ENCODE measurements at places on chromosomes 12 and 14.

- DNase-seq, result no peak
Measured at GRCh38 chr12:122355706-122356105, 66.8 kb downstream of the CLIP1 start.

DNA sequence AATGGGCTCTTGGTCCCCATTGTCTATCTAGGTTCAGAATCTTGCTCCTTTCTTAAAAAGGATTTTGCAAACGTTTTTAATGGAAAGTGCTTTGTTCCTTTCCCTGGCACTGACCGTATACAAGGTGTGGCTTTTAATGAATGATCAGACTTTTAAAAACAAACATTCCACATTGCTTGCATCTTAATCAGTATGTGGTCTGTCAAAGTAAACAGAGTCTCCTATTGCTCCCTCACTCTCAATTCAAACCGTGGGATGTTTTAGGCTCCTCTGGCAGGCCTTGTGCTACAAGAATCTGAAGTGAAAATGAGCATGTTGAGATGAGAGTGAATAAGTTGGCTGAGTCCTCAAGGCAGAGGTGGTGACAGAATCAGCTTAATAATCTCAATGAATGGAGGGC, 107.0 kb downstream of the VRK1 start:
- no peak for DNase-seq

DNA sequence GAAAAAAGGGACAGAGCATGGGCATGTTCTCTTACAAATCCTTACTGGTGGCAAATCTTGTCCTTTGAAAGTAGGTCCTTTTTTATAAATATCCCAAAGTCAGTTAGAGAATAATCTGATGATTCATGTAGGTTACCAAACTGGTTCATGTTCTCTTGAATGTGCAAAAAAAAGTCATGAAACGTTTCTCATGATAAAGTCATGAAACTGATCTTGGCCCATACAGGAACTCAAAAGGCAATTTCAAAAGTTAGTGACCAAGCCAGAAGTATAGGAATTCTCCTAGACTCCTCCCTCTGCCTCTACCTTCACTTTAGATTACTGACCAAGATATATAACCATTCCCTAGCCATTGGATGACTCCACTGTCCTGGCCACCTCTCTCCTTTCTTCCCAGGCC, 27.3 kb upstream of the SPTSSA start:
- no peak for DNase-seq

GRCh38 chr12:110829308-110829707, 17.5 kb upstream of the CCDC63 start:
- DNase-seq, result no peak

DNA sequence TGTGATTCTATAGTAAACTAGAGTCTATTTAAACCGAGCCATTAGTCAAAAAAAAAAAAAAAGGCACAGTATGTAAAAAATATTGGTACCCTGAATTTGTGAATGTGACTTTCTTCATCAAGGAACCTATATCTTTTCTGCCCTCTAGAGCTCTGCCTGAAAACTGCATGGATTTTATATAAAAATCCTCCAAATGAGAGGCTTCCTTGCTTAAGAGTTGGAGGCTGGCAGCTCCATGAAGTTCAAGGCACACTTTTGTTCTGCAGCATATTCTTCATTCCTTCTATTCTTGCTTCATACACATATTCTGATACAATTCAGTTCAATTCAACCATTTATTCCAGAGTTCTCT, 23.1 kb upstream of the NKX2-8 start:
- DNase-seq, result no peak

DNA sequence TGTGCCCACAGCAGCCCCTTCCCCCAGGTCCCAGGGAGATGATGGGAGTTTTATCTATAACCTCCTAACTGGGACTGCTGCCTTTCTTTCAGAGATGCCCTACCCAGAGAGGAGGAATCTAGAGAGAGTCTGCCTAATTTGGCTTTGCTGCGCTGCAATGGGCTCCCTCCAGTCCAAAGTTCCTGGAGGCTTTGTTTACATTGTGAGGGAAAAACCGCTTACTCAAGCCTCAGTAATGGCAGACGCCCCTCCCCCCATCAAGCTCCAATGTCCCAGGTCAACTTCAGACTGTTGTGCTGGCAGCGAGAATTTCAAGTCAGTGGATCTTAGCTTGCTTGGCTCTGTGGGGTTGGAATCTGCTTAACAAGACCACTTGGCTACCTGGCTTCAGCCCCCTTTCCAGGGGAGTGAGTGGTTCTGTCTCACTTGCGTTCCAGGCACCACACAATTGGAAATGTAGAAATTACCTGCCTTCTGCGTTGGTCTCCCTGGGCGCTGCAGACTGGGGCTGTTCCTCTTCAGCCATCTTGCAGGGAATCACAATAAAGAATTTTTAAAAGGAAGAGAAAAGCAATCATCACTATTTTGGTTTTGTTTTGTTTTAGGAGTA, 262.5 kb downstream of the FOXG1 start:
- no peak for DNase-seq

GRCh38 chr14:59175404-59175803, 13.1 kb upstream of the DAAM1 start:
- DNase-seq, result no peak

GRCh38 chr12:96236221-96236822, 42.1 kb downstream of the ELK3 start:
- DNase-seq, result no peak

- no peak for DNase-seq
Measured at GRCh38 chr12:105480162-105480561, 149.7 kb downstream of the C12orf75 start.

GRCh38 chr12:101414533-101415119, 7.1 kb upstream of the ARL1 start:
- peak; percentile 36 for DNase-seq

GRCh38 chr14:72717220-72717619, 176.7 kb downstream of the DPF3 start:
- DNase-seq, result no peak

- no peak for DNase-seq
Measured at GRCh38 chr14:76806446-76806845, 6.2 kb downstream of the ANGEL1 start.

- DNase-seq, result no peak
Measured at GRCh38 chr12:31274520-31275300, 51.2 kb downstream of the SINHCAF start.

GRCh38 chr14:71048393-71048792, 141.1 kb downstream of the PCNX1 start:
- no peak for DNase-seq

Data from spinal cord (tissue), 10 donors.